ENCODE measurements at places on chromosomes 2 and 18.

- DNase-seq = no peak
Observed at GRCh38 chr2:241649404-241649803, 11.9 kb downstream of the ATG4B start.

DNA sequence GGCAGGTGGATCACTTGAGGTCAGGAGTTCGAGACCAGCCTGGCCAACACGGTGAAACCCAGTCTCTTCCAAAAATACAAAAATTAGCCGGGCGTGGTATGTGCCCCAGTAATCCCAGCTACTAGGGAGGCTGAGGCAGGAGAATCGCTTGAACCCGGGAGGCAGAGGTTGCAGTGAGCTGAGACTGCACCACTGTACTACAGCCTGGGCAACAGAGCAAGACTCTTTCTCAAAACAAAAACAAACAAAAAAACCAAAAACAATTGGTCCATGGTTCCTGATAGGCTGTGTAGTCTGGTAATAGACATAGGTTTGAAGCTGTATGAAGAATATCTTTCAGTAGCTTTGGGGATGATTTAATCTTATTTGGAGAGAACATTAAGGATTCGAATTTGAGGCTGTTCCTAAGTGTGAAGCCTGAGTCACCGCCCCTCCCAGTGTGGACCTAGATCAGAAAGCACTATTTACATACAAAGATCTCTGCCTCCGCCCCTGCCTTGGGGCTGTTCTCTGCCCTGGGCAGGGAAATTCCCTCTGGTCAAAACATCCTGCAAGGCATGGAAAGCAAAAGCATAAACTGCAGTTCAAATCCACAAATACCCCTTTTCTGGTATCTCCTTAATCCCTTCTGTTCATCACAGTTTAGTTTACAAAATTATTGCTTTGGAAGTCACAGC is 52.8 kb upstream of the PMAIP1 start:
- no peak for DNase-seq

- DNase-seq = no peak
Observed at GRCh38 chr2:47221946-47222345, 66.8 kb upstream of the STPG4 start.

GRCh38 chr2:45776160-45776955 is 124.9 kb downstream of the PRKCE start:
- DNase-seq = no peak

GRCh38 chr2:105410554-105410953 is 11.7 kb upstream of the FHL2 start:
- no peak for DNase-seq

GRCh38 chr18:76126327-76126726 is 368.7 kb downstream of the ZNF516 start:
- DNase-seq = no peak

DNA sequence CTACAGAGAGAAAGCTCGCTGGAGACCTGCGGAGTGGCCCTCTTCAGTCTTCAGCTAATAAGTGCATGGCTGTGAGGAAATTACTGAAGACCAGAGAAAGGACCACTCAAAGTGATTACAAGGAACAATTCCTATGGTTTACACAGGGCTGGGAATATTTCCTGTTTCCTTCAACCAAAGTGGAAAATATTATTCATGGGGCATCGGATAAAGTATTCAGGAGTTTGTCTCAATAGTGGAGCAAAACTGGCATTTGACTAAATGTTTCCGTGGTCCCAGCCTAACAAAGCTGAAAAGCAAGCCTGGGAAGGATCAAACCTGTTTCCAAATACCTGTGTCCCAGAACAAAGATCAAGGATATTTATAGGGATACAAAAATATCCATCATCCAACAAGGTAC is 32.0 kb upstream of the CNGA3 start:
- DNase-seq = no peak
